SK-N-SH treated with all-trans-retinoic acid at 6 μM for 48 hours (cell line): ENCODE measurements at places on chromosomes 5 and 9.

GRCh38 chr9:135520916-135521607 lies at the start of gene LCN1:
Gene LCN1, plus strand, starts transcription at chr9:135521440. Its CDS starts 58 bp downstream, at chr9:135521498.
- no peak for ATAC-seq

DNA sequence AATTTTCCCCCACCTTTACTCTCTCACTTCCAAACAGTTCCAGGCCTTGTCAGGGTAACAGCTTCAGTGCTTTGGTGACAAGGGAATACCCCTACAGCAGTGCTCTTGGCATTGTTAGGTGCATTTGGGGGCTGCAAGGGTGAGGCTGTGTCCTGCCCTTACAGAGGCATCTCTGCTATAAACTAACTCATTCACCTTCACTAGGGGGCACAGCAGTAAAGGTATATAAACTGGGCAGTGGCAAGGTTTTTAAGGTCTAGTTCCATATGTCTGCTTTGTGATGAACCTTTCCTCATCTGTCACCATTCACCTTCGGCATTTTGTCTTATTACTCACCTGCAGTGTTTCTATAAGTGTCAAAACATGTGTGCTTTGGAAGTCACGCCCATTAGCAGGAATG lies 79.1 kb upstream of the GPR151 start:
- no peak for ATAC-seq

GRCh38 chr9:75996726-75997125 lies 106.3 kb downstream of the PCSK5 start:
- no peak for ATAC-seq

DNA sequence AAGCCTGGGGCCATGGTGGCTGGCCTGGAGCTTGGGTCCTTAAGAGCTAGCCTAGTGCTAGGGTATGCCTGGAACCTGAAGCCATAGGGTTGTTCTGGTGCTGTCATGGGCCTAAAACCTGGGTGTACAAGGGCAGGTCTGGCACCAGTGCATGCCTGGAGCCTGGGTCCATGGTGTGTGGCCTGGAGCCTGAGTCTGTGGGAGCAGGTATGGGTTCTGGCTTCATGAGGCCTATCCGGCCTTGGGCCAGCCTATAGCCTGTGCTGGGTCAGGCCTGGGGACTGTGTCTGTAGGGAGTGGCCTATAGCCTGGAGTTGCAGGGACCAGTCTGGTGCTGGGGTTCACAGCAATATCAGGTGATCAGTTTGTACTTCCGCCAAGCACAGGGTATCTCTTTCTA lies 347.2 kb upstream of the MEF2C start:
- ATAC-seq, result no peak

GRCh38 chr9:108606401-108606800 lies 249.4 kb downstream of the ACTL7B start:
- no peak for ATAC-seq

DNA sequence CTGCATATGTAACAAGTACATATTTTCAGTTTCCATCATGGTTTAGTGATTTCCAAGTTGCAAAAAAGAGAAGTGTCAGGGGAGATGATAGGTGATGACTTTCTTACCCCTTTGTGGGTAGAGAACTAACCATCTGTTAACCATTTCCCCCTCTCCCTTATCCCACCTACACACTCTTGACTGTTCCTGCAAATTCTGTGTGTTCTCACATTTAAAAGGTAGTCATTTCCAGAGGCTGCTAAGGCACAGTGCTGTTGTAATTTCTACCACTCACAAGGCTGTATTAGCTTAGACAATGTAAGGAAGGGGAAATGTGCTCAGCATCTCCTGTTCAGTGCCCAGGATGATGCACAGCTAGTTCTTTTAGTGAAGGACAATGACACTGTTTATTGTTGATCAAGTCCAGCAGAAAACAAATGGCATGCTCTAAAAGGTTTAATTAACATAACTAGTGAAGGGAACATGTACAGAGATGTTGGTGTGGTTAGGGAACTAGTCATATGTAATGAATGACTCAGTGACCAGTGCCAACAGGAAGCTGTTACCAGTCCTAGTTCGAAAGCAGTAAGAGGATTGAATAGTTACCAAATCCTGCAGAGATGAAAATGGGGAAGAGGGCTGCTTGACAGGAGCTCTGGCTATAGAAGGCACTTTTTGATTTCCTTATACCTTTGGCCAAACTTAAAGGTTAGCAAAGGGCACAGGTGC lies 165.1 kb downstream of the PLK2 start:
- ATAC-seq, result peak; percentile 67

GRCh38 chr5:107365320-107366109 lies 305.2 kb downstream of the EFNA5 start:
- no peak for ATAC-seq

DNA sequence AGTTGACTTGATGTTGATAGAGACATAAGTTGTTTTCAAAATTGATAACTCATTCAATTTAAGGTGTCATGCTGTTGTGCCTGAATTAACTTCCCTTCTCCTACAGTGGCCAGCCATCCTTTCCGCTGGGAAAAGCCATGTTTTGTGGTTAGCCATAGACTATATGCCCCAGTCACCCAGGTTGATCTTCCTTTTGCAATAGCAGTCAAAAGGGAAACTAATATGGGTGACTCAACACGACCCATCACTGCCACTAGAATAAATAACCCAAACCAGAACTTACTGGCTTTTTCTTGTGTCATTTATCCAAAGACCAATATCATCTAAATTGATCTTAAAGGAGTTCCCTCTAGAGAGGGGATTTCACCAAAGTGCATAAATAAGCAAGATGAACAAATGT lies 87.4 kb downstream of the PTCD2 start:
- no peak for ATAC-seq

GRCh38 chr5:26719803-26720202 lies 318.6 kb downstream of the CDH9 start:
- ATAC-seq, result no peak

GRCh38 chr5:50727149-50727496 lies 60.7 kb downstream of the PARP8 start:
- peak; percentile 43; the same call in 1 of the 3 replicates for ATAC-seq

DNA sequence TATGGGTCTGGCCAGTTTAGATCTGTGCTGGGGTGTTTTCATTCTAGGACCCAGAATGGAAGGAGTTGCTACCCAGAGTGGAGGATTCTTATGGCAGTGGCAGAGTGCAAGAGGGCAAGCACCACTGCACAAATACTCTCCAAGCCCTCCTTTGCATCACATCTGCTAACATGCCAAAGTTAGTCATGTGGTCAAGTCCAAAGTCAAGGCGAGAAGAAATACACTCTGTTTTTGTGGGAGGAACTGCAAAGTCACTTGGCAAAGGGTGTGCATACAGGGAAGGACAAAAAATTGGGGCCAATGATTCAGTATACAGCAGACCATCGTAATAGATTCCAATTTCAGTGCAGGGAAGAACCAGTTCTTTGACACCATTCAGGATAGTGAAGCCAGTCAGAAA lies 43.9 kb upstream of the HMGCS1 start:
- no peak for ATAC-seq

GRCh38 chr9:15249042-15249818 lies 57.8 kb downstream of the TTC39B start:
- ATAC-seq, result no peak

- ATAC-seq, result peak; percentile 15
Observed at GRCh38 chr5:176608937-176609723, 826 bp downstream of the GPRIN1 start.

GRCh38 chr5:8701251-8701650 lies 832.3 kb downstream of the MTRR start:
- ATAC-seq, result no peak

GRCh38 chr9:126979461-126979860 lies 64.9 kb downstream of the RALGPS1 start:
- no peak for ATAC-seq

DNA sequence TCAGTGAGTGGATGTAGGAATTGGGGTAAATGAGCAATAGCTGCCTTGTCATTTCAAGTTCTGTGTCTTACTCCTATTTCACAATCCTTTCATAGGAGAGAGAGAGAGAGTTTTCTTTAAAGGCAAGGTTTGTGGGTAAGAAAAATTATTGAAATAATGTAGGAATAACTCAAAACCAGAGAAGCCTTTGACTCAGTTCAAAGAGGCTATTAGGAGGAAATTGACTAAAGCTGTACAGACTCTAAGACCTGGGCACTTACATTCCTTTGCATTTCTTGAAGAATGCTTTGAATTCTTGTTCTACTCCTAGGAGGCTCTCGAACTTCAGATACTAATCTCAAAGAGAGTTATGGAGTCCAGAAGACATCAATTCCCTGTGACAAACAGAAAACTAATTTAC lies 257.1 kb downstream of the FBXL7 start:
- peak; percentile 99 for ATAC-seq

DNA sequence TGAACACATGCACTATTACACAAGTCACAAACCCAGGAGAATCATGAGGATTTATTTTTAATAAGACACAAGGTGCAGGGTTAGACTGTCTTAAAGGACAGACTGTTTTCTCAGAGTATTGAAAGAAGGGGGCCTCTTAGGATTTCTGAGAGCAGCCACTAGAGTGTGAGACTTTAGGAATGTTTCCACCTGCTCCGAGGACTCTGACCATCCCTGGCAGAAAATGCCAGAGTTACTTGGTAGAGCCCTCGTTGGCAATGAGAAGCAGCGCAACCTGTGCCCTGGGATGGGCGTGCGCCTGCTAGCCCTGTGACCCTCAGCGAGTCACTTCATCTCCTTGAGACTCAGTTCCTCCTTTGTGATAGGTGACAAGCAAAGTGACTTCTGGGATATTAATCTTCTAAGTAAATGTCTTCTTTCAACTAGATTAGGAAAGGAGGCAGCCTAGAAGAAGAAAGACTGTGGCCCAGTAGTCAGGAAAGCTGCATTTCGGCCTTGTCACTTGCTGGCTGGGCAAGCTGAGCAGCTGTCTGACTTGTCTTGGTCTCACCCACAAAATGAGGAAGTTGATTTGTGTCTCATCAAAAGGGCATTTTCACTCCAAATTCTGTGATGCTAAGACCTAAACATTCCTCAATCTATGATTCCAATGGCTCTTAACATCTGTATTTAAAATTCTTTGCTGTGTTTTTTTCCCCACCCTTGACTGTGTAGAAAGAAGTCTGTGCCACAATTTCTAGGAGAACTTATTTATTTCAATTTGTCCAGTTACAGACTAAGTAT lies 60.5 kb downstream of the PTCD2 start:
- ATAC-seq, result no peak

GRCh38 chr5:143374496-143375217 lies 28.8 kb downstream of the NR3C1 start:
- no peak for ATAC-seq

- peak; percentile 45; the same call in 2 of the 3 replicates for ATAC-seq
Observed at GRCh38 chr9:112421771-112422222, 41.9 kb downstream of the HSDL2 start.

- ATAC-seq, result no peak
Observed at GRCh38 chr9:134620751-134621557, 20.6 kb upstream of the COL5A1 start.

DNA sequence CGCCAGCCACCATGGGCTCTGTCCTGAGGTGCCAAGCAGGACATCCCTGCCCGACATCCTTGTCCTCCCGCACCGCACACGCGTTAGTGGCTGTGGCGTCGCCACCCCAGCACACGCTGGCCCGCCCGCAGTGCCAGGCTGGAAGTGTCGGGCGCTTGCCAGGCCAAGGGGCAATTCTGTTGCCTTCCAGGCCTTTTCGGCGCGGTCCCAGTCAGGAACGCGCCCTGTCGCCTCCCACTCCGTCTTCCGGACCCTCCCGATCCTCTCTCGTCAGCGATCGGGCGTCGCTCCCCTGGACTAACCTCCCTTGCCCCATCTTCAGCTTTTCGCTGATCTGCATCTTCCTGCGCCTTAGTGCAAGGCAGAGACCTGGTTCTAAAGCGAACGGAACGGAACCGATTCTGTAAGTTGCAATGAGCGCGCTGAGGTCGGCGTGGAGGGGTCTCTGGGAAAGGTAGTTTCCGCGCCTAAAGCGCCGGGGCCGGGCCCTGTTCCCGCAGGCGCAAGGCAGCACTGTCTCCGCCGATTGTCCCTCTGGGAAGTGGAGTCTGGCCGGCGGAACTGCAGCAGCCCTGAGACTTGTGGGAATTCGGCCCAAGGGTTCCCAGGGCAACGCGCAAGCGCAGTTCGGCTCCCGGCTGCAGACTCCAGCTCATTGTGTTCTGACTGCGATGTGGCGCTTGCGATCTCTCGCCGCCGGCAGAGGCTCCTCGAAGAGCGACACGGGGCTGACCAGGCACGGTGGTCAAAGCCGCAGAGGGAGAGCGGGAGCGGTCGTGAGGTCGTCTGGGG lies at the start of gene ZNF454:
Gene ZNF454 (plus strand): TSS at position 630 of the 792 bp plus-strand sequence. CDS start 1,594 bp downstream, outside the sequence.
- ATAC-seq, result peak; percentile 56; the same call in 2 of the 3 replicates

DNA sequence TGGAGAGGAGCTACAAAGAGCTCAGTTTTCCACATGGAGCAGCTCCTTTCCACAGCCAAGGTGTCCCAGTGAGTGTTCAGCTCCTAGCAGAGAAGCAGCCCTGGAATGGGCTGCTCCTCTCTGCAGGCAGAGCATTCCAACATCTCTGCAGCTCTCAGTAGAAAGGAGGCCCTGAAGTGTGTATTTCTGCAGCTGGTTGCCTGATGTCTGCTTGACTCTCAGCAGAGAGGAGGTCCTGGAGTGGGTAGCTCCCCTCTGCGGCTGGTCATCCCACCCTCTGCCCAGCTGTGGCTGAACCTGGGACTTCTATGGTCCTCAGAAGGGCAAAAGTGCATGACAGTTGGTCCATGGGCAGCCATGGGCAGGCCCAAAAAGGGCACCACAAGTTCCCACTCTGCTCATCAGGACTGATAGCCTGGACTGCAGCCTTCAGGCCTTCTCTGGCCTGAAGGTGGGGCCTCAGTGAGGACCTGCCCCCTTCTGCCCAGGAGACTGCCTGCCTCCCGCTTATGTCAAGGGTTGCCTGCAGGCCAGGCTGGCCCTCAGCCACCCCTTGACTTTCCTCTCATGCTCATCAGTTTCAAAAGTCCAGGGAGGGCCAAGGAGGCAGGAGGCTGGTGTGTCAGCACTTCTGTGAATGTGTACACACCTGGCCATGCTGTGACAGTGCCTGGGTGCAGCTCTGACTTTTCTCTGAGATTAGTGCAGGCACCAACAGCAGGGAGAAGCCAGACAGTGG lies 605.9 kb upstream of the FAM174A start:
- ATAC-seq, result no peak

- ATAC-seq, result peak; percentile 32
Observed at GRCh38 chr5:52743529-52743928, 44.2 kb upstream of the ITGA1 start.

DNA sequence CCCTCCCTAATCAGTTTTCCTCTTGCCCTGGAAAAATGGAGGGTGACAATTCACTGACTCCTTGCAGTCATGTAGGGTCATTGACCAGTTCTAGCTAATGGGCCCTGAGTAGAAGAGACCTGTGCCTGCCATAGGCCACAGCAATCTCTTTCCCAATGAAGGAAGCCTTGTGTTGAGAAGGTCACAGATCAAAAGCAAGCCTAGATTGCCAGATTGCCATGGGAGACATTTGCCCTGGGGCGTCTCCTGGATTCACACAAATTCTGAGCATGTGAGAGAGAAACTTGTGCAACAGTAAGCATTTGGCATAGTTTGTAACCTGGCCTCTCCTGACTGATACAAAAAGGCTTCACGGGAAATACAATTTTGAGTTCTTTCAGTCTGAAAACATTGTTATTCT lies 148.0 kb downstream of the NUDT12 start:
- no peak for ATAC-seq

GRCh38 chr9:134575103-134575900 lies 66.3 kb upstream of the COL5A1 start:
- no peak for ATAC-seq

GRCh38 chr5:178548746-178549145 lies 41.4 kb downstream of the COL23A1 start:
- no peak for ATAC-seq
